ENCODE measurements at places on chromosomes 5 and 9.
A peak's percentile ranks its signal among the peaks of the same experiment; 100 is the strongest.

- DNase-seq: no peak
Observed at GRCh38 chr5:55691265-55692105, 20.6 kb downstream of the SLC38A9 start.

- no peak for DNase-seq
Observed at GRCh38 chr5:54176066-54176830, 134.1 kb downstream of the ARL15 start.

DNA sequence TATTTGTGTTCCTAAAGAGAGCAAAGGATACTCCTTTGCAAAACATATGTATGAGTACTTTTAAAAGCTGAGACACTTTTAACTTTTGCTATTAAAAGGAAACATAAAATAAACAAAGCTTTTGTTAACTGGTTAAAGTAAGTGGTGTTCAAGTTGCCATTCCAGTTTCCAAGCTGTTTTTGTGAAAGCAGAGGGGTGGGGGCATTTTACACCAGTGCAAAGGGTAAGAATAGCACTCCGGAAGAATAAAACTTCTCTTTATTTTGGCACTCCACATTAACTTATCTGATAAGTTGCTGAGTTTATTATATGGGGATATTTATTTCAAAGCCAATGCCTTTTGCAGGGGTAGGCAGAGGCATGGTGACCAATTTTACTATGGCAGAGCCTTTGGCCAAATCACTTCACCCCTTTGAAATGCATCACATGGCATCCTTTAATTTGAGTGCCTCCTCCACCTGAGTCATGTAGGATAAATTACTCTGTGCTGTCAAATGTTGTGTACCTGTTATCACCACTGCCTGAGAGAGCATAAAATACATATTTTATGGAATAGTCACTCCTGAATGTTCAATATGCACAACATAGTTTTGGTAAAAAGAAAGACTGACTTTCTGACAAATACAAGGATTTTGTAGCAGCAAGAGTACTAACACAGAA is 62.9 kb downstream of the MLLT3 start:
- DNase-seq: no peak

GRCh38 chr5:74468421-74468820 is 172.1 kb downstream of the ENC1 start:
- DNase-seq: no peak

GRCh38 chr5:6317116-6317798 is 61.1 kb downstream of the MED10 start:
- DNase-seq: no peak

DNA sequence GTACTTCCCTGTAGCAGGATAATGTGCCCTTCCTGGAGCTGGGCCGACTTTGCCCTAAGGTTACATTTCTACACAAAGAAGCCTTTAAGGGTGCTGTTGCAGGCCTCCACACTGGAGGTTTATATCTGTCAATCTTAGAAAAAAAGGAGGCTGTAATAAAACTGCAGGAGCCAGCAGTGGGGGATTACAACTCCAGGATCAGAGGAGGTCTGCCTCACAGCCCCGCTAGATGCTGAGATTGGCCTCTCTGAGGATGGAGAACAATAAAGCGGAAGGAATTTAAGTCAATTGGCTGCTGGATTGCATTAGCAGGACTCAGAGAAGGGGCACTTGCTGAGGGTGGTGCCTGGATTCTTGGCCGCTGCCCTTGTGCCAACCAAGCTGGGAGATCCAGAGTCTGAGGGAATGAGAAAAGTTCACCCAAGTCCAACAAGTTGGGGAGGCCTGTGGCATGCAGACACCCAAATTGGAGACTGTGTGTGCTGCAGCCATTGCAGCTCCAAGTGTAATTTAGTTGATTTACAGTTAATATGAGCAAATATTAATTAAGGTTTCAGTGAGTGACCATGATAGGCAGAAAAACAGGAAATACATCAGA is 99.0 kb upstream of the SSBP2 start:
- DNase-seq: no peak

GRCh38 chr5:883475-884181 is 9.0 kb downstream of the BRD9 start:
- DNase-seq: no peak

- no peak for DNase-seq
Observed at GRCh38 chr9:15032860-15033259, 122.6 kb upstream of the FREM1 start.

GRCh38 chr9:130933114-130934046 is 5.7 kb downstream of the FIBCD1 start:
- no peak for DNase-seq

- no peak for DNase-seq
Observed at GRCh38 chr9:79447762-79448161, 124.0 kb upstream of the TLE4 start.

DNA sequence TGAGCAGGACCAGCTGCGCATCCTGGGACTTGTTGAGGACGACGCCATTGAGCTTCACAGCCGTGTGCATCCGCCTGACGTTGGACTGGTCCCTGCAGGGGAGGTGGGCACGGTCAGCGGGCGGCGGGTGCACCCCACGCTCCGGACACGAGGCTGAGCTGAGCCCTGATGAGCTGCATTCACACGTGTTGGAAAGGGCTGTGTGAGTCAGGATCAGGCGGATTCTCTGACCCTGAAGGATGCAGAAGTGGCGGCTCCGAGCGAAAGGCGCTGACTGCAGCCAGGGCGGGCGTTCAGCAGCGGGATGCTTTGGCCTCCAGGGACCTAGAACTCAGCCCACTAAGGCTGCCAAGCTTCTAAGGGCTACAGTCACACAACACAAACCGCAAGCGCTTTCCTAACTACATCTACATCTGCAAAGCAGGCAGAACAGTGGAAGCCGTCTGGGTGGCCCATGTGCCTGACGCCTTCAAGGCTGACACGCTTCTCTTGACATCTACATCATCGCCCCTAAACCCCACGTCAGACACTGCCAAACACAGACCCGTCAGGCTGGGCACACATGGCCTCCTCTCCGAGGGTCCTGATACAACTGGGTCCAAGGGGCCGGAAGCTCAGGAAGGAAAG is 44.9 kb downstream of the NKD2 start:
- no peak for DNase-seq

DNA sequence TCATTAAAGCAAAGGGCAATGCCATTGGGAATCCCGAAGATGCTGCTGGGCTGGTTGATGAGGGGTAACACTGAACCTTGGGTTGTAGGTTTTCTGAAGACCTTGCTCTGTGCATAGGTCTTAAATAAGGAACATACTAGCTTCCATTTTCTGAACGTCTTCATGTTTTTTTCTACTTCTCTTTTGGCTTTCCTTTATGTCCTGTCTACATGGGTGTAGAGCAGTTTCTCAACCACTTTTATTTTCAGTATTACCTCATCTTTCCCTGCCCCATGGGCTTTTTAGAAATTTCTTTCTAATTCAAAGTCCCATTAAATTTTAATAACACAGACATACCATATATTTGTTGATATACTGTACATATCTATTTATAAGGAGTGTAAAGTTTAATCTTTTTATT is at the start of gene IFNA14:
Gene IFNA14 (minus strand): TSS at position 95 of the 400 bp plus-strand sequence. CDS start 70 bp downstream, at position 25.
- DNase-seq: no peak

- no peak for DNase-seq
Observed at GRCh38 chr5:42564689-42565356, 141.6 kb downstream of the GHR start.

DNA sequence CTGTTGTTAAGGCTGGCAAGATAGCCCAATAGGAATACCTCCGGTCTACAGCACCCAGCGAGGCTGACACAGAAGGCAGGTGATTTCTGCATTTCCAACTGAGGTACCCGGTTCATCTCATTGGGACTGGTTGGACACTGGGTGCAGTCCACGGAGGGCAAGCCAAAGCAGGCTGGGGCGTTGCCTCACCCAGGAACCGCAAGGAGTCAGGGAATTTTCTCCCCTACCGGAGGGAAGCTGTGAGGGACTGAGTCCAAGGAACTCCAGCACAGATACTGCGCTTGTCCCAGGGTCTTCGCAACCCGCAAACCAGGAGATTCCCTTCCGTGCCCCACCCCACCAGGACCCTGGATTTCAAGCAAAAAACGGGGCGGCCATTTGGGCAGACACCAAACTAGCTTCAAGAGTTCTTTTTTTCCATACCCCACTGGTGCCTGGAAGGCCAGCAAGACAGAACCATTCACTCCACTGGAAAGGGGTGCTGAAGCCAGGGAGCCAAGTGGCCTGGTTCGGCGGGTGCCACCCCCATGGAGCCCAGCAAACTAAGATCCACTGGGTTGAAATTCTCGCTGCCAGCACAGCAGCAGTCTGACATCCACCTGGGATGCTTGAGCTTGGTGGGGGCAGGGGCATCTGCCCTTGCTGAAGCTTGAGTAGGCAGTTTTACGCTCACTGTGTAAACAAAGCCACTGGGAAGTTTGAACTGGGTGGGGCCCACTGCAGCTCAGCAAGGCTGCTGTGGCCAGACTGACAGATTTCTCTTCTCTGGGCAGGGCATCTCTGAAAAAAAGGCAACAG is 647.2 kb downstream of the BNC2 start:
- DNase-seq: no peak

DNA sequence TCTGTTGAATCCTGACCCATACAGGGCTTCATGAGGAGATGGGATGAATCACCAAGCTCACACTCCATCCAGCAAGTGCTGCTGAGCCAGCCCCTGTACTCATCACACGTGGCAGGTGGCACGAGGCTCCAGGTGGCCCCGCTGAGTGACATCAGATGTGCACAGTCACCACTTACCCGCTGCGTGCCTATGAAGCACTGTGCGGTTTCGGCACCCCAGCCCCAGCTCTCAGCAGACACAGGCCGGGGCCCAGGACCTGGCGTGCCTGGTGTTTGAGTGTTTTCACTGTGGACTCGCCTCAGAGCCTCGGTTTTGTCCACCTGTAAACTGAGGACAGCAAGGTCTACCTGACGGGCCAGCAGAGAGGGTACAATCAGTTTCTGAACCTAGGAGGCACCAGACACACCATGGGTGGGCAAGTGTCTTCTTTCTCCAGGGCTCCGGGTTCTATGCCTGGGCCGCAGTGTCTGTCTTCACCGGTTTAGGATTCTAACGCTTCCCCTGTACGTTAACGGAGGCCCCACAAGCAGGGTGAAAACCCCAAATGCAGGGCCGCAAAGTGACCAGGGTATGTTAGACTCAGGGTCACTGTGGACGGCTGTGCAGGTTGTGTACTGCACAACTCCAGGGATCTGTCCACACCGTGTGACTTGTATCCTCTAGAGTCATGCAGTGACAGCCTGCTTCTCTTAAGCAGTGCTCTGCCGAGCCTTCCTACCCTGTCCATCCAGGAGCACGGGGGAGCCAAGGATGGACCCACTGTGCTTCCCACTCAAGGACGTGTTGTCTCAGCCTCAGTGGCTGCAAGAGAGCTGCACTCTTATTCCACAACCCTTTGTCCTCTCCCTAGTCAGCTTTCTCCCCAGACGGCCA is 44.3 kb upstream of the COL5A1 start:
- DNase-seq: no peak

DNA sequence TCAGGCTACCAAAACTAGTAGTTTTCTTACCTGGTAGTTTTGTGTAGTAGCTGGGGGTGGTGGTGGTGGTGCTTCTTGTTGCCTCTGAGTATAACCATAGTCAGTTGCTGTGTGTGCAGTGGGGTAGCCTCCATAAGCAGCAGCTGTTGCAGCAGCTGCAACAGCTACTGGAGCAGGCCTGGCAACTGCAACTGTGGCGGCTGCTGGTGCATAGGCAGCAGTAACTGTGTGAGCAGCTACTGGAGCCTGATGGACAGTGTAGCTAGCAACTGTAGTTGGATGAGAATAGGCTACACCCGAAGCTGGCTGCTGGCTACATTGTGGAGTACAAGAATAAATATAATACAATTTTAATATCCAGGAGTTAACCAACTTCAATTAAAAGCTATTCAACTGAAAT is 24.7 kb downstream of the ZFR start:
- no peak for DNase-seq

DNA sequence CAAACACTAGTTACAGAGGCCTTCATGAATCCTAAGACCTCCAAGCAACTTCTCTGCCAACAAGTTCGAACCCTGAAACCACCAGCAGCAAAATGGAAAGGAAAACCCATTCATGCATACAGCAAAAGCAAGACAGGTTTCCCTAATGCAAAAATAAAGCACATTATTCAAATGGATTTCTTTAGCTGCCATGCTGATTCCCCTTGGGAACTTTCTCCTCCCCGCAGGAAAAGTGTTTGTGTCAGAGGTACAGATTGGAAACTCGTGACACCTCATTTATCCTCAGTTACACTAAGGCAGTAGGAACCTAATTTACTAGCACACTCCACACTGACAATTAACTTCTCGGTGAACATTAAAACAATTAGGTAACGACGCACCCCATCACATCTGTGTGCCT is 63.4 kb downstream of the TLE1 start:
- no peak for DNase-seq

DNA sequence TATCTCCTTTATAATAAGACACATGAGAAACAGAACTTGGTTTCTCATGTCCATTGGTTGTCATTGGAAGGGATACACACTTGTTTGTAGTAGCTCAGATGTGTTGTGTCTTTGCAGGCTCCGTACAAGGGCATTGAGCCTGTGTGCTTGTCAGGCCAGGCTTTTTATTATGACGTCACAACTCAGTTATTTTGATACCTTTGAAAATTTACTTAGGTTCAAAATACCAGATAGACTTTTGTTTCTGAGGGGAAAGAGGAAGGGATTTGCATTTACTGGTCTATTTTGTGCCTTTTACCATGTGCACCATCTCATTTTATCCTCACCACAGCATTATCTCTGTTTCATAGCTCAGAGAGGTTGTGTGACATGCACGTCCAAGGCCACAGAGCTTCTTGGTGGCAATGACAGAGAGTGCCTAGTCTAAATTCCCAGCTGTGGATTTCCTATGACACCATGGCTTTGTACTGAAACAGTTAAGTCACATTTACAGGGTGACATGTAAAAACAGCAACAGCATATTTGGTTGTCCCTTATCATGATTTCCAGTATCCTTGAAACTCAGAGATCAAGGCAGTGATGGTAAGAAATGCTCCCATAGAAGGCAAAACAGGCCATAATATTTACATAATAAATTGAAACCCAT is 268.7 kb downstream of the AOPEP start:
- DNase-seq: no peak

GRCh38 chr5:135700731-135701130 is 121.9 kb upstream of the CXCL14 start:
- DNase-seq: no peak

DNA sequence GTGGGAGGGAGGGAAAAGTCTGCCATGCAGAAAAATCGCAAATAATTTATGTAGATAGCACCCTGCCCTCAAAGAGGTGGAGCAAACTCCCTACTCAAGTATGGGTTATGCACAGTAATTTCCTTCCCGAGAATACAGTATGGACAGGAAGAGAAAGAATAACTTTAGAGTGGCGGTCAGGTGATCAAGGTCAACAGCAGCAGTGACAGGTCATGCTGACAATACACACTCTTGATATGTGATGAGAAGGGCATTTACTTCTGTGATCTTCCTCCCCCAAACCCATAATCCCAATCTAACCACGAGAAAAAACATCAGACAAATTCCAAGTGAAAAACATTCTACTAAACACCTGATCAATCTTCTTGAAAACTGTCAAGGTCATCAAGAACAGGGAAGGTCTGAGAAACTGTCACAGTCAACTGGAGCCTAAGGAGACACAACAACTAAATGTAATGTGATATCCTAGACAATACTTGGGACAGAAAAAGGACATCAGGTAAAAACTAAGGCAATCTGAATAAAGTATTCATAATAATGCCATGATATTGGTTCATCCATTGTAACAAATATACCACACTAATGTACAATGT is 11.7 kb downstream of the BICD2 start:
- no peak for DNase-seq

- DNase-seq: peak; percentile 32
Observed at GRCh38 chr9:19456996-19457692, 48.3 kb downstream of the ACER2 start.
